ENCODE measurements at places on chromosomes 13 and 19.

- DNase-seq, result peak; percentile 84
Measured at GRCh38 chr19:38699027-38699346, 45.3 kb downstream of the CAPN12 start.

GRCh38 chr19:18073197-18073596 lies 13.5 kb downstream of the IL12RB1 start:
- DNase-seq, result no peak

GRCh38 chr19:7565332-7565731 lies 29.8 kb downstream of the PNPLA6 start:
- no peak for DNase-seq

DNA sequence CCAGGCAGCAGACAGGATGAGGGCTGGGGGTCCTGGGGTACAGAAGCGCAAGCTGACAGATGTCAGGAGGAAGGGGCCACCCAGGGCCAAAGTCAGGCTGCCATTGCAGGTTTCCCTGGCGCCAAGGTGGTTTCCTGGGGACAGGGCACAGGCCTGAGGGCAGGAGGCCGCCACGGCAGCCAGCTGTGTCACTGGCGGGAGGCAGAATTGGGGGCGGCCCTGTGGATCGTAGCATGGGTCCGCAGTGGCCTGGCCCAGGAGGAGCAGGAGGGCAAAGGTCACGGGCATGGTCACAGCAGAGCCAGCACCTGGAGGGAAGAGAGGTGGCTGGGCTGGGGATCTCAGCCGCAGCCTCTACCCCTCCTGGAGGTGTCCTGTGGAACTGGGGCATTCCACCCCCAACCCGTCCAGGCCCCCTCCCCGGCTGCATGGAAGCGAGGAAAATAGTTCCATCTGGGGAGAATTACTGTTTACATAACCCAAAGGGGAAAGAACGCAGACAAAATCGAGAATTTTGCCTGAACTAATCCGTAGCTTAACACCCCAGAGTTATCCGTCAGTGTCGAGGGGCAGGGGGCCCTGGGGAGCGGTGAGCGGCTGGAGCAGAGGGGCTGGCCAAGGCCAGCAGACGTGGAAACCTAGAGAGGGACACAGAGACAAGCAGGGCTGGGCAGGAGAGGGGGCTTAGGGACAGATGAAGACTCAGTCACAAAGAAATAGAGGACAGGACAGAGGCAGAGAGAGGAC lies 1.9 kb downstream of the NTN5 start:
- DNase-seq, result no peak

- DNase-seq, result no peak
Measured at GRCh38 chr19:5707576-5708575, 12.1 kb downstream of the LONP1 start.
